IMR-90 (cell line): ENCODE measurements at places on chromosomes 3 and 15. TPM values are rescaled to one million over a fixed set of nuclear protein-coding genes. Genes with fewer than 3 reads are reported as not detected.

The PRRT3 gene
- total RNA-seq: 0.72 and 1.4 TPM in 2 replicates

The PPCDC gene
- 5.6 and 13.3 TPM in 2 replicates for total RNA-seq

The FBXO40 gene
- total RNA-seq: not detected in 2 replicates

The PDE8A gene
- total RNA-seq: 32.4 and 40.3 TPM in 2 replicates

The CSPG4 gene
- total RNA-seq: 12.4 and 14.7 TPM in 2 replicates

DNA sequence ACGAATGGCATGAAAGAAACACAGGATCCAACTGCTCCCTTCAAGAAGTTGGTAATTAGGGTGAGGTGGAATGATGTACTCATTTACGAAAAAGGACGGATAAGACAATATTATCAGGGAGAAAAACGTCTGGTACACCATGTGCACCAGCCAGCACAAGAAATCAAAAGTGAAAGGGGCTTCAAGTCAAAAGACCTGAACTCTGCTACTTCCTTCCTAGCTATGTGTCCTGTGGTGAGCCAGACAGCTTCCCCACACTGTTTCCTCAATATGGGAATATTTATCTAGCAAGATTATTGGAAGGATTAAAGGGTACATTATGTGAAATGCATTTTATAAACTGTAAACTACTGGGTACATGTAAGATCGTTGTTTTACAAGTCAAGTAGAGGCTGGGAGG is 33.9 kb downstream of the RAB27A start:
- DNase-seq: no peak
- no peaks in the 10 kb centered on the region for H3K27me3 ChIP-seq
- H3K36me3 ChIP-seq: no peaks in the 10 kb centered on the region
- no peak overlapping the region for H3K27ac ChIP-seq

- H3K27ac ChIP-seq: no peak overlapping the region
- H3K4me1 ChIP-seq: no peaks in the 10 kb centered on the region
- no peaks in the 10 kb centered on the region for H3K27me3 ChIP-seq
- no peaks in the 10 kb centered on the region for H3K36me3 ChIP-seq
- no peak overlapping the region for H3K4me3 ChIP-seq
- no peak for DNase-seq
Measured at GRCh38 chr3:84679211-84679610, 279.6 kb upstream of the CADM2 start.

GRCh38 chr3:59551834-59552233 is 502.0 kb upstream of the CFAP20DC start:
- peaks cover 2% of the 10 kb centered on the region; the same call in 1 of the 2 replicates for H3K4me1 ChIP-seq
- no peak overlapping the region for H3K27ac ChIP-seq
- DNase-seq: no peak
- H3K4me3 ChIP-seq: no peak overlapping the region
- no peaks in the 10 kb centered on the region for H3K36me3 ChIP-seq
- H3K27me3 ChIP-seq: no peaks in the 10 kb centered on the region

DNA sequence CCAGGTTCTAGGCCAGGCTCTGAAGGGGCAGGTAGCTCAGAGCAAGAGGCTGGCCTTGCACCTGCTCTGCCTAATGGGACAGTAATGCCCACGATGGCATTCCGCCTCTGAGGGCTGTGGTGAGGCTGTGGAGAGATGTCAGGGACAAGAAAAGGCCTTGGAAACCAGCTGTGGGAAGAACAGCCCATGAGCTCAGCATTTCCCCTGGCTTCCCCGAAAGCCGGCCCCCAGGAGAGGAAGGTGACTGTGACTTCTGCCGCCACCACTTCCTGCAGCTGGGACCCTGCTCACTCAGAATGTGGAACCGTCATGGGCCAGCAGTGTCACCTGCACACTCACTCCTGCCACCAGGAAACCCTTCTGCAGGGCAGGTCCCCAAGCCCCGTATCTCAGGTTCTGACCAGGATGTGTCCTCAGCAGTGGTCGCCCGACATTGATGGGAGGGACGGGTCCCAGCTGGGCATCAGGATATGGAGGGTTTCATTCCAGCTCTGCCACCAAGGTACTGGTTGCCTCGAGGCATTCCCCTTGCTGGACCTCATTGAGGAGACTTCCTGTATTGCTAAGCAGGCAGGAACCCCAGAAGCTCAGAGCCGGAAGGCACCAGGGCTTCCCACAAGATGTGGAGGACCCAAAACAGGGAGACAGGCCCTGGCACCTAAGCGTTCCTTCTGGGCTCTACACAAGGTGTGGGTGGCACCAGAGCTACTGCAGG is 30.7 kb downstream of the SEMA7A start:
- no peak for DNase-seq
- no peak overlapping the region for H3K4me3 ChIP-seq
- H3K36me3 ChIP-seq: no peaks in the 10 kb centered on the region
- no peaks in the 10 kb centered on the region for H3K27me3 ChIP-seq
- no peak overlapping the region for H3K27ac ChIP-seq

GRCh38 chr3:194329583-194329965 is 21.6 kb downstream of the CPN2 start:
- DNase-seq: no peak
- peaks cover 10% of the 10 kb centered on the region for H3K4me1 ChIP-seq
- H3K4me3 ChIP-seq: no peak overlapping the region
- H3K27me3 ChIP-seq: no peaks in the 10 kb centered on the region

- H3K4me1 ChIP-seq: peaks cover 6% of the 10 kb centered on the region
- H3K36me3 ChIP-seq: no peaks in the 10 kb centered on the region
- peak; percentile 98 for DNase-seq
- no peaks in the 10 kb centered on the region for H3K27me3 ChIP-seq
- peak overlapping the region; percentile 86; the same call in 1 of the 2 replicates for H3K27ac ChIP-seq
Measured at GRCh38 chr3:30511524-30512251, 94.7 kb upstream of the TGFBR2 start.

DNA sequence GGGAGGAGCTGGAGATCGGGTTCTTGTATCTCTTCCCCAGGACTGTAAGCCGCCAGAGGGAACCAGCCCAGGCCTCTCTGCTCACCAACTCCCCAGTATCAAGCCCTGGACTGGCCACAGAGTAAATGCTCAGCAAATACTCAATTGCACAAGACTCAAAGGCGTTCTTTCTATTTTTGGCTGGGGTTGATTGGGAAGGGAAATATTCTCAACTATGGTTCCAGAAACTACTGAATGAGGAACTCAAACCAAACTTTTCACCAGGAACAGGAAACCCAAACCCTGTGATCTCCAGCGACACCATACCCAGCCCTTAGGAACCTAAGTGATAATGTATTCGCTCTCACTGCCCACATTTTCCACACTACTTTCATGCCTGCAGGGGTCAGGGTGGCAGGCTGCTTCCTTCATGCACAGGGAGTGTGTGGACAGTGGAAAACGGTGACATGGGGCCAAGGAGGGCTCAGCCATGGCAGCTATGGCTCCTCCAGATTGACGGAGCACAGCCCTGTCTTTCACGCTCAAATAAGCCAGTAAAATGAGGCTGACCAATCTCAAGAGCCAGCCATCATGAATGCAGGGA is 124.7 kb upstream of the RAD18 start:
- no peaks in the 10 kb centered on the region; the same call in 1 of the 2 replicates for H3K27me3 ChIP-seq
- DNase-seq: no peak
- no peak overlapping the region for H3K4me3 ChIP-seq
- H3K27ac ChIP-seq: no peak overlapping the region
- no peaks in the 10 kb centered on the region; the same call in 1 of the 2 replicates for H3K4me1 ChIP-seq
- H3K36me3 ChIP-seq: no peaks in the 10 kb centered on the region

GRCh38 chr3:30693470-30694120 is 87.2 kb downstream of the TGFBR2 start:
- H3K4me3 ChIP-seq: no peak overlapping the region
- peaks cover 7% of the 10 kb centered on the region for H3K4me1 ChIP-seq
- peak; percentile 77 for DNase-seq
- H3K27me3 ChIP-seq: no peaks in the 10 kb centered on the region

DNA sequence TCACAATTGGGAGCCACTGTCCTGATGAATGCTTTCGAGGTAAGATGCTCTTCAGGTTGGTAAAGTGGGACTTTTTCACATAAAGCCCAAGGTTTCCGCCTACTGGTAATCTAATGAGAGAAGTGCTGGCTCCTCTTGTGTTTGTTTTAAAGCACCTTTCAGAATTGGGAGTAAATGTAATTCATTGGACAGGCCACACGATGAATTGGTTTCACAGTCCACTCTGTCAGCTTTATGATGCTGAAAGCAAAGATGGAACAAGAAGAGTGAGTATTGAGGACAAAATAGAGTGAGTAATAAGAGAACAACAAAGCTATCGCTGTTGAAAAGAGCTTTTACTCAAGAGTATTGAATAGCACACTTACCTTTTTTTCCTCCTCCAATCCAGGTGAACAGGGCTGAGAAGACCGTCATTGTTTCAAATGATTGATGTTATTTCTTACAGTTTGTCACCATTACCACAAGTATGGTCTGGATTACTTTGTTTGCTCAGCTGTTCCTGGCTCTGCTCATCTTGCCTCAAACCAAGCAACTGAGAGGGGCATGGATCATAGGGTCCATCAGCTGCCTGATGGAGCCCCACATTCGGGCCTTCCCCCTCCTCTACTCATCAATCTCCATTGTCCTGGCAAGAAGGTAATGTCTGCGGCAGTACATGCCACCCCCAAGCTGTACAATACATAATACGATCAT is 136.1 kb upstream of the CNTN4 start:
- no peaks in the 10 kb centered on the region for H3K4me1 ChIP-seq
- H3K4me3 ChIP-seq: no peak overlapping the region
- no peak overlapping the region for H3K27ac ChIP-seq
- H3K36me3 ChIP-seq: no peaks in the 10 kb centered on the region
